GM23248 (cell line): ENCODE measurements at places on chromosomes 3 and 15.

- DNase-seq = no peak
- no peak overlapping the region for H3K27ac ChIP-seq
- no peaks in the 10 kb centered on the region for H3K27me3 ChIP-seq
- no peaks in the 10 kb centered on the region for H3K36me3 ChIP-seq
- H3K4me1 ChIP-seq = no peaks in the 10 kb centered on the region
- no peak overlapping the region for H3K4me3 ChIP-seq
Measured at GRCh38 chr3:60268123-60268522, 983.1 kb downstream of the FHIT start.

DNA sequence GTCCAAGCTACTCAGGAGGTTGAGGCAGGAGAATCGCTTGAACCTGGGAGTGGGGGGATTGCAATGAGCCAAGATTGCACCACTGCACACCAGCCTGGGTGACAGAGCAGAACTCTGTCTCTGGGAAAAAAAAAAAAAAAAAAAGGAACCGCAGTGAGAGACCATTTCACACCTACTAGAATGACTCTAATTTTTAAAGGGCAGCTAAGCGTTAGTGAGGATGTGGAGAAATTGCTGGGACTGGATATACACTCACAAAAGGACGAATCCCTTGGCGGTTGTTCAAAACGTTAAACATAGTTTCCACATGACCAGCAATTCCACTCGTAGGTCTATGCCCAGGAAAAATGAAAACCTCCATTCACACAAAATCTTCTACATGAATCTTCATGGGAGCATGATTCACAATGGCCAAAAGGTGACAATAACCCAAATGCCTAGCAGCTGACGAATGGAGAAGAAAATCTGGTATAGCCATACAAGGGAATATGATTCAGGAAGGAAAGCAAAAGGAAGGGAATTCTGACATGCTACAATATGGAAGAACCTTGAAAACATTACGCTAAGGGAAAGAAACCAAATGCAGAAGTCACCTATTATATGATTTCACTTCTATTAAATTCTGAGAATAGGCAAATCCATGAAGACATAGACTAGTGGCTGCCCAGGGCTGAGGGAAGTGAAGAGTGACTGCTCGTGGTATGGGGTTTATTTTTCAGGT, 127.0 kb downstream of the CHSY1 start:
- H3K27me3 ChIP-seq = no peaks in the 10 kb centered on the region
- H3K4me3 ChIP-seq = peak overlapping the region; percentile 44
- H3K36me3 ChIP-seq = no peaks in the 10 kb centered on the region

DNA sequence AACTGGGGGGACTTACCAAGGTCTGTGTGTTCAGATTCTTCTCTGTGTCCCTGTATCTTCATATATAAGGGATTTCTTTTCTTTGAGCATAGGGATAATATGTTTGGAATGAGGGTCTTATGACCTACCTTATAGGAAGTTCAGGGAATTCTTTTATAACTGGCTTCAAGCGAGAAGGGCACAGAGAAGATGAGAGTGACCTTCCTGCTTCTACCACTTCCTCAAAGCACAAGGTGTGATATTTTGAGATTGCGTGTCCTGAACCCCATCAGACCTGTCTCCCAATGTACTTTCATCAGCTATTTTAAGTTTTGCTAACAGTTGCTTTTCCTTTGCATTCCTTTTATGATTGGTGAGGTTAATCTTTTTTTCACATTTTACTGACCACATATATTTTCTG, 3.1 kb upstream of the PSMD6 start:
- H3K27ac ChIP-seq = no peak overlapping the region
- H3K4me1 ChIP-seq = peaks cover 15% of the 10 kb centered on the region
- DNase-seq = no peak

DNA sequence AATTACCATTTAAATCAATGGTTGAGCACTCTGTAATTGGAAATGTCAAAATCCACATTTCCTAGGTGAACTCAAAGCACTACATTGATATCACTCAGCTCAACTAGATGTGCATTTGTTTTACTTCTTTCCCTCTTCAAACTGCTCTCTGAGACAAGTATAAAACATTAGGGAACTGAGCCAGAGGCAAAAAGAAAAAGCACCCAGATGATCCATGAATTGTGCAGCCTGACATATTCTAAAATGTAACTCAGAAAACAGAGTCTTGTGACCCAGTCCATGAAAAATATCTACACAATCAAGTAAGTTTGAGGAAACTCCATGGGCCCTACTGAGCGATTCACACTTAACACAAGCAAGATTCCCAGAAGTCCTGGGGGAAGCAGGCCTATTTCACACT, 9.8 kb downstream of the SRGAP3 start:
- H3K27me3 ChIP-seq = no peaks in the 10 kb centered on the region
- DNase-seq = no peak
- H3K4me1 ChIP-seq = no peaks in the 10 kb centered on the region
- no peaks in the 10 kb centered on the region for H3K36me3 ChIP-seq

DNA sequence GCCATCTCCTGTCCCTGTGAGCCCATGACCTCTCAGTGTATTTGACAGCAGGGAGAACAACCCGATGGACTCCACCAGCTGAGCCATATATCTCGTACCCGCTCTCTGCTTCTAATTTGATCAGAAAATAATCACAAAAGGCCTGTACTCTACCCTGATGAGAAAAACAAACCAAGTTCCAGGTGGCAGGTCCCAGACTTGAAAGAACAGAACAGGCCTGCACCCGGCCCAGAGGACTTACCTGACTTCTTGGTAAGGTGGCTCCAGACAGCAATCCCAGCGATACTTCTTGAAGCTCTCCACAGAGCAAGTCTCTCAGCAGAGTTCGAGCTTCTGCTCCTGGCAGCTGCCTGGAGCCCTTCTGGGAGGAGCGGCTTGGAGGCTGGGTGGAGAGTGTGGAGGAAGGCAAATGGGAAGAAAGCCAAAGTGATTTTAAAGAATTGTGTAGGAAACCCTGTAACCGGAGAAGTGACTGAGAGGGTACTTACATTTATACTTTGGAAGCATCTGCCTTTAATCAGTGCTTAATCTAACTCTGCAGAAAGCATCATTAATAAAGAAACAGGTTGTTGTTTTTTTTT, 91.6 kb downstream of the SCN11A start:
- no peaks in the 10 kb centered on the region; the same call in 1 of the 2 replicates for H3K27me3 ChIP-seq
- H3K27ac ChIP-seq = no peak overlapping the region
- DNase-seq = no peak

- H3K27me3 ChIP-seq = no peaks in the 10 kb centered on the region
- peak; percentile 83 for DNase-seq
- no peaks in the 10 kb centered on the region for H3K36me3 ChIP-seq
- H3K4me1 ChIP-seq = peaks cover 50% of the 10 kb centered on the region
- no peak overlapping the region for H3K27ac ChIP-seq
Measured at GRCh38 chr3:54965746-54966145, 37.9 kb upstream of the LRTM1 start.
